K562 (cell line): ENCODE measurements at places on chromosomes 6 and 20.

GRCh38 chr20:16317445-16318362 lies 255.5 kb downstream of the KIF16B start:
- no peak for DNase-seq

- peak; percentile 5 for DNase-seq
Observed at GRCh38 chr6:144928847-144929246, 643.7 kb downstream of the UTRN start.

DNA sequence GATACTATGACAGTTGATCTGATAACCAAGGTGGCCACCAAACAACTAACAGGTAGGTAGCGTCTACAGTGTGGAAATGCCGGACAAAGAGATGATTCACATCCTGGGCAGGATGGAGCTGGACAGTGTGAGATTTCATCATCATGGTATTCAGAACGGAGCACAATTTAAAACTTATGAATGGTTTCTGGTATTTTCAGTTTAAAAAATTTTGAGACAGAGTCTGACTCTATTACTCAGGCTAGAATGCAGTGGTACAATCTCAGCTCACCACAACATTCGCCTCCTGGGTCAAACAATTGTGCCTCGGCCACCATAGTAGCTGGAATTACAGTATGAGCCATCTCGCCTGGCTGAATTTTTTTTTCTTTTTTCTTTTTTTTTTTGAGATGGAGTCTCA lies 43.8 kb downstream of the CEP57L1 start:
- DNase-seq = no peak

- DNase-seq = peak; percentile 45
Observed at GRCh38 chr20:62387219-62387913, 463 bp downstream of the RPS21 start.

DNA sequence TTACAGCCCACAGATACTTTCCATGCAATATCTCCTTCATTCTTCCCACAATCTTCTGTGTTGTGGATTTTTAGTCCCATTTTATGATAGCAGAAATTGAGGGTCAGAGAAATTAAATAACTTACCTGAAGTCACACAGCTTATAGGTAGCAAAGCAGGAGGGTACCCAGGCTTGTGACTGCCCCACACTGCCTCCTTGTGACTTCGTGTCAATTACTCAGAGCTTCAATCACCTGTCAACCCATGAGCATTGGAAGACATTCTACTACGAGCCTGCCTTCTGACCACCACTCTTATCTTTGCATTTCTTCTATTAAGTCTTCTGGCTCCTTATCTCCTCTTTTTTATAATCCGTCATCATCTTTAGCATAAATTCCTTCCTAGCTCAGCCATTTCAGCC lies 71.6 kb upstream of the NRSN1 start:
- no peak for DNase-seq

GRCh38 chr20:53911301-53911700 lies 159.1 kb downstream of the BCAS1 start:
- DNase-seq = no peak

DNA sequence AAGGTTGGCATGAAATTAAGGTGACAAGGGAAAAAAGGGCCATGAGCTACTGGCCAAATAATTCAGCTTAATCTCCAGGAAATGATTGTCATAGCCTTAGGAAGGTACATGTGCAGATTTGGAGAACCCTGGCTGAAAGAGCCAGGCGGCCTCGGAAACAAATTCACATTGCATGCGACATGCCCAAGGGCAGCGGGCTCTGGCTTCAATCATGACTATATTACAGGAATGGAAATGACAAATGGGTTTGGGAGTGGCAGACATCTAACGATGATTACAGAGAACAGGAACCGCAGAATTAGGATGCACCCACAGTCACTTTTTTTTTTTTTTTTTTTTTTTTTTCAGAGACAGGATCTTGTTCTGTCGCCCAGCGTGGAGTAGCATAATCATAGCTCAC lies 112.4 kb upstream of the SALL4 start:
- DNase-seq = no peak

GRCh38 chr6:143026696-143027449 lies 33.8 kb upstream of the AIG1 start:
- no peak for DNase-seq
